Tongue (tissue), 3 donors: ENCODE measurements at places on chromosomes 3 and 15. TPM values are rescaled to one million over a fixed set of nuclear protein-coding genes. Genes with fewer than 3 reads are reported as not detected.

- DNase-seq = no peak
These were observed 110.5 kb downstream of the NR2F2 start for GRCh38 chr15:96440978-96441377.

DNA sequence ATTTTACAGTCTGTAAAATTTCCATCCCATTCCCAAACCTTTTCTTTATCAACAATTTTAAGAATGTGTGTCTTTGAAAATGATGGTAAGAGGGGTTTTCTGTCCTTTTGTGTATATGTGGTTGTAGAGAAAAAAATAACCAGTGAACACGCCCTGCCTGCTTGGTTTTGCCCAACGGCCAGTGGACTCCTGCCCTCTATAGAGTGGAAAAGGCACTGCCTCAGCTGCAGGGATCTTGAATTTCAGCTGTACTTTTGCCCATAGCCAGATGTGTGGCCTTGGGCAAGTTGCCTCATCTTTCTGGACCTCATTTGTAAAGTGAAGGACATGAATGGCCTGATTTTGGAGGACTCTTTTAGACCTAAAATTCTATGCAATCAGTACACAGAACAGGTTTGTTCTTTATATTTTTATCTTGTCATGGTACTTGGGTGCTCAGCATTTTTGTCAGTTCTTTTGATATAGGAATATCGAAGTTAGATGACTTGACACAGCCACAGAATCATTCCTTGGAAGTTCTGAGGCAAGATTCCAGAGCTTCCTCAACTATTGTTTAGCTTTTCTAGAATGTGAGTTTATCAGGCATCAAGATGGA lies 81.0 kb downstream of the CLDN11 start:
- DNase-seq = no peak

DNA sequence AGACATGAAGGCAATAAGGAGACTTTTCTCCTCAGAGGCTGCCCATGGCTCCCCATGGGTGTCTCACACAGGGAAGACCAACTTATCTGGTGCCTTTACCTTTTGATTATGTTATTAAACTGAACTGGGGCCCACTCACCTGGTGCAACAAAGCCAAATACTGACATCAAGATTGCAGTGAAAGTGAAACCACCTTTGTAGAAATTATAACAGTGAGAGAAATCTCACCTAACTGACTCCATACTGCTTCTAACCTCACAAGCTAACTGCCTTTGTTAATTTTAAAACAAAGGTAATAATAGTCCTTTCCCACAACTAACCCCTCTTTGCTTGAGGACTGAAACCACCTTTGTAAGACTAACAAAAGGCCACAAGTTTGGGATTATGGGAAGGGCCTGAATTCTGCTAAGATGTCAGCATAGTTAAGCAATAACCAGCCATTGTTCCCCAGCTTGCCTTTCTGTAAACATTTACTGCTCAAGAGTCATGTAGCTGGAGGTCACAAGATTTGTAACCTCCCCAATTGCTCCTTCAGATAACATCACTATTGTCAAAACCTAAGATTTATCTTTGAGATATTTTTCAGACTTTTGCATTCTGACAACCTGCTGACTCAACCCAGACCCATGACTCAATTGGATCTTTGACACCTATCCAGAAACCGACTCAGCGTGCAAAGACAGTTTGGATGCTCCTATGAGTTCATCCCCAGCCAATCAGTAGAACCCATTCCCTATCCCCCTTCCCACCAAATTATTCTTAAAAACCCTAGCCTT lies 420.3 kb upstream of the CFAP20DC start:
- no peak for DNase-seq

- DNase-seq = no peak
These were observed 654.1 kb downstream of the IGSF11 start for GRCh38 chr3:118380576-118380975.

DNA sequence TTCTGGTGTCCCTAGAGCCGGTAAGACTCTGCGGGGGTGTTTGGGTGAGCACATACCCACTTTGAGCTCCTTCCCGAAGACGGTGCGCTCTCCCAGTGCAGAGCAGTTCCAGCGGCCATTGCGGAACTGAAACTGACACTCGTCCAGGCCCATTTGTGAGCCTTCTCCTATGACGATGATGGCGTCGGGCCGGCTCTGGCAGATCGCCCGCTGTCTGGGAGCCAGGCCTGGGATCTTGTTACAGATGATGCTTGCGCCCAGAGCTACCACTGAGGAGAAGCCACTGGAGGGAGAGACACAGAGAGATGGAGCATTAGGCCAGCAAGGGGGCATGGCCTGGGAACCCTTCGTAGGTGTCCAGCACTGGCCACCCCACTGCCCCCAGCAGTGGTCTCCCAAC lies 5.0 kb downstream of the WNT7A start:
- DNase-seq = no peak

DNA sequence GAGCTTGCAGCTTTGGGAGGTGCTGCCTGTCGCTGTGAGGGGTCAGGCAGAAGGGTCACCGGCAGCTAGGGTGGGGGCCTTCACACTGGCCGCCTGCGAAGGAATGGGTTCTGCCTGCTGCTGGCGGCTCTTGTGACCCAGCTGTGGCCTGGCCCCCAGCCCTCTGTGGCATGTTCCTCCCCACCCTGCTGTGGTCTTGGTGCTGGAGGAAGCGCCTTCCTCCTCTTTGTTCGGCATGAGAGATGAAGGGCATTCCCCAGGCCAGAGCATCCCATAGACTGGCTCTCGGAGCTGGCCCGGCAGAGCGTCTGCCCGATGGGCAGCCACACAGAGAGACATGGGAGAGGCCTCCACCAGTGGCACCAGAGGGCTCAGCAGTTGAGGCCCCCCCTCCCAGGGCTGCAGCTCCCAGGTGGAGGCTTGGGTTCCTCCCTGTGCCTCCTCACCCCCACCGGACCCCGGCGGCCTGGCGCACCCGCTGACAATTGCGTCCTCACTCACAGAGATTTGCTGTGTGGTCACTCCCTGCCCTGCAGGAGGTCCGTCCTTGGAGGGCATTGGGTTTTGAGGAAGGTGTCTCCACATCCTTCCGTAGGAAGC lies 162.2 kb downstream of the NSMCE3 start:
- no peak for DNase-seq

DNA sequence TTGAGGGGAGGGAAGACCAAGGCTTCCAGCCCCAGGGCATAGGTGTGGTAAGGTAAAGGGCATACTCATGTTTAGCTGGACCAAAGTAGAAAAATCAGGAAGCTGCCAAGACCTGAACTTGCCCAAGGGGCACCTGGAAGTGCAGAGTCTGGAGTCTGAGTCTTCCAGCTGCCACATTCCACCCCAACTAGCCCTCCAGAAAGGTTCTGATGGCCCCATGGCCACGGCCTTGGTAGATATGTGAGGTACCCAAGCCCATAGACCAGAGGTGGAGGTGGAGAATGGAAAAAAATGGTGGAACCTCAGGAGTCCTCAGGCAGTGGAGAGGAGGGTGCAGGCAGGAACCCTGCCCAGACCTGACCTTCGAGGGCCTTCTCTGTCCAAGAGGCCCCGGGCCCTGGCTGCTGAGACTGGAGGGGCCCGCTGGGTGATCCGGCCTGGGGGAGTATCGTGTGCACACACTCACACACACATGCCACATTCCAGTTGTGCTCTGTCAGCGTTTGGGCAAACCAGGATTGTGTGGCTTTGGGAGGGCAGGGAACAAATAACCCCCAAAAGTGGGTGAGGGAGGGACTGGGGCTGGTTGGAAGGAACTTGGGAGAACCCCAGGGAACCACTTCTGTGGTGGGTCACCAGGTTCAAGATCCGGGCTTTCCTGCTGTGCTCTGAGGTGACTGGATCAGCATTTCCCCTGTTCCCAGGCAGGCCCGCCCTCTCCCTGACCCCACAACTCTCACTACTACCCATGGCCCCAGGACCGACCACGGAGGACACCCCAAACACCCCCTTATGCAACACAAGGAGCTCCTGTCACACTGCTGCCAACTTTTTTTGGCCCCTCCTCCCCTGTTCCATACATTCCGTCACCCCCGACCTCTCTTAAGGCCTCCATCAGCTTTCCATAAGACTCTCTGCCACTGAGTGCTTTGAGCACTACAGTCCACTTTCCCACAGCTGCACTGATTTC lies 11.6 kb downstream of the MYL3 start:
- DNase-seq = no peak

- no peak for DNase-seq
These were observed 50.6 kb downstream of the ARHGEF3 start for GRCh38 chr3:56751056-56751707.

DNA sequence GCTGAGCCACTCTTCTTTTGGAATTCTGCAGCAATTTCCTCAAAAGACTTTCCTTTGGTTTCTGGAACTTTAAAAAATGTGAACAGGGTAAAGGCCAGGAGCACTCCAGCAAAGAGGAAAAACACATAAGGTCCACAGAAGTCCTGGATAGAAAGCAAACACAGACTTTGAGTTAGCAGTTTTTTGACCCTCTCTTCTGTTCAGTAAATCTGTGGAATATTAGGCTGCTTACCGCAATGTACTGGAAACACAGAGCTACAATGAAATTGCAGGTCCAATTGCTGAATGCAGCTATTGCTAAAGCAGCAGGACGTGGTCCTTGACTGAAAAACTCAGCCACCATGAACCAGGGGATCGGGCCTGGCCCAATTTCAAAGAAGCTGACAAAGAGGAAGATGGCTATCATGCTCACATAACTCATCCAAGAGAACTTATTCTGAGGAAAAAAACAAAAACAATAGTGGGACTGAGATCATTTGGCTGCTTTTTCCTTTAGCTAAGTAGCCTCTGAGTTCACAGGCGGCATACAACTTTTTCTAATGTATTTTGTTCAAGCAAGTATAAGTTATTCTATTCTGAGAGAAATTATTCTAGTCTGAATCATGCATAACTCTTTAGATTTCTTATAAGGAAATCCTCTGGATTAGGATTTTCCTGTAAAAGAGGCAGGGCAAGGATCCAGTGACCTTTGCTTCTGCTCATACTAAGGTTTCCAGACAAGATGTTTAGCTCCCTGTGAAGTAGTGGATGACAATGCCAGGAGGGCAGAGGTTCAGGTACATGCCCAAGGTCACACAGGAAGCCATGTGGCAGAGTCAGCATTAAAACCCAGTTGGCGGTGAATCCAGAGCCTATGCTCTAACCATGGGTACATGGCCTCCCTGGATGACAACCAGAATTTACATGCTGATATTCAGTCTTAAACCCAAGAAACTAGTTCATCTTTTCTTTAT lies 28.3 kb downstream of the SLC2A2 start:
- DNase-seq = no peak

DNA sequence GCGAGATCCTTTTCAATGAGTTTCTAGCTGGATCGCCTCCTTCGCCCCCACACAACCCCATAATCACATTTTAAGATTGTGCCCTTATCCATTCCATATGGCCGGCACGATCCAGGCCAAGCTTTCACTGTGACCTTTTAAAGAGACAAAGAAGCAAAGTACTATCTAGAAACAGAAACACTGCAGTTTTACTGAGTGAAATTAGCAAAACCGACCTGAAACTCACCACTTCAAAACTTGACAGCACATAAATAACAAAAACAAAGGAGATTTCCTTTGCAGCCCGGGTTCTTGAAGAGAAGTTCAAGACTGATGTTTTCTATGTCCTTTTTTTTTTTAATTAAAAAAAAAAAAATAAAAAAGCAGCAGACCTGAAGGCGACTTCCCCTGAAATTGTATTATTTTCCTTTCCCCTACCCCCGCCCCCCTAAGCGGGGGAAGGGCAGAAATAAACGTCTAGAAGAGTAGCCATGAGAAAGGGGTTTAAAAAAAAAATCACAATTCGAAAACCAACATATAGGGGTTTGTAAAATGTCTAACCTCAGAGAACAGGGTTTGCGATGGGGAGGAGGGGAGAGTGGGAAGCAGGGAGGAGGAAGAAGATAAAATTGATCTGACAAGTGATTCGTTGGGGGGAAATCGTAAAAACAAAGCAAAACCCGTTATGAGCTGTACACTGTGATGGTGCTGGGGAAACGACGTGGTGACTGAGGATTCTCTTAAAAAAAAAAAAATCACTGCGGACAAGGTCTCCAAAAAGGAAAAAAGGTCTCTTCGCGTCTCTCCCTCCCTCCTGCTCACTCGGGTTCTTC lies 1.5 kb downstream of the SATB1 start:
- peak; percentile 73 for DNase-seq

DNA sequence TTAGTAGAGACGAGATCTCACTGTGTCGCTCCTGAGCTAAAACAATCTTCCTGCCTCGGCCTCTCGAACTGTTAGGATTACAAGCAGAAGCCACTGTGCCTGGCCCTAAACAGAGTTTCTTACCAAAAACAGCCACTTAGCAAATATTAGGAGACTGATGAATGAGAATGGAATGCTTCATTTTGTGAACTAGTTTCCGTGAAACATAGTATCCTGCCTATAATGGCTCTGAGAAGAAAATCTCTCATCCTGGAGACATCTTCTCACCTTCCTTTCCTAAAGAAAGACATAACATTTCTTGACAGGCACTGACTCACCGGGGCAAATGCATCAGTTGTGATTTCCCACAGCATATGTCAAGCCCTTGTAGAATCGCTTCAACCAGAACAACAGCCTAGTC lies 44.9 kb downstream of the GJD2 start:
- DNase-seq = no peak

- DNase-seq = peak; percentile 62
These were observed 15.2 kb downstream of the SSUH2 start for GRCh38 chr3:8629151-8630021.

DNA sequence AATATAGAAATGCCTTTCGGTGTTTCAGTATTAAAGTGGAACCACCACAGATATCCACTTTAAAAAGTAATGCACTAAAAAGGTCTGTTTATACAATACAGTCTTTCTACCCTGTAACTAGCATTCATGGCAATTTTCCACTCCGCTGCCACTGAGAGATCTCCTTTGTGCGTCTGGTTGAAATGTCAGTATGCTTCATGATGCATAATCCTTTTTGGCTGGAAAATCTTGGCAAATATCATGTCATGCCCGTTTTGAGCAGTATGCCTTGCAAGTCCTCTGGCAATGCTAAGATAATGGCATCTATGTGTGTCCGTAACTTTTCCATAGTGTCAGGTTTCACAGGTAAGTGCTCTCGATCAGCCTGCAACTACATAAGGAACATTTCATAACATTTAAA lies 30.8 kb upstream of the ARF4 start:
- DNase-seq = peak; percentile 35

- DNase-seq = no peak
These were observed 18.2 kb downstream of the CRTAP start for GRCh38 chr3:33132019-33132360.

DNA sequence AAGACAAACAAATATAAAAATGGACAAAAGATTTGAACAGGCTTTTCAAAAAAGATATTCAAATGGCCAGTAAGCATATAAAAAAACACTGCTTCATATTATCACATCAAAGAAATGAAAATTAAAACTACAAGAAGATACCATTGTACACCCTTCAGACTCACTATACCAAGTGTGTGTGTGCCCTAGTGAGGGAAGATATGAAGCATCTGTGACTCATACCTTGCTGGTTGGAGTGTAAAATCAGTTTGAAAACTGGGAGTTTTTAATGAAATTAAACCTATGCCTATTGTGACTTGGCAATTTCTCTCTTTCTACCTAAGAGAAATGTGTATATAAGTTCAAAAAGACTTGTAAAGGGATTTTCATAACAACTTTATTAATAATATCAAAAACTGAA lies 23.5 kb upstream of the SLC15A2 start:
- DNase-seq = no peak

- no peak for DNase-seq
These were observed 283.6 kb downstream of the UACA start for GRCh38 chr15:70479785-70480184.

SLC9C1 gene
- total RNA-seq = 3.2 TPM

SYNPR gene
- not detected for total RNA-seq

BNC1 gene
- total RNA-seq = 2.8 TPM

GPR160 gene
- total RNA-seq = 1.3 TPM

NECTIN3 gene
- total RNA-seq = 55.4 TPM

SPINK8 gene
- not detected for total RNA-seq

TMC3 gene
- not detected for total RNA-seq

ZNF660 gene
- total RNA-seq = 3.4 TPM

ACVR2B gene
- 27.8 TPM for total RNA-seq

PLSCR2 gene
- not detected for total RNA-seq

NUDT16 gene
- total RNA-seq = 22.5 TPM
